Activated T-helper 2 cell treated with anti-CD3 and anti-CD28 coated beads, Interferon-gamma antibody, Interleukin-2, Interleukin-4, amounts not matched to agents 10 μg/mL and 5 μg/mL and 100 μg/mL, durations not matched to agents 14 hours and 24 hours and 36 hours (primary cell): ENCODE measurements at places on chromosomes 6 and 20. TPM values are rescaled to one million over a fixed set of nuclear protein-coding genes. Genes with fewer than 3 reads are reported as not detected.

DNA sequence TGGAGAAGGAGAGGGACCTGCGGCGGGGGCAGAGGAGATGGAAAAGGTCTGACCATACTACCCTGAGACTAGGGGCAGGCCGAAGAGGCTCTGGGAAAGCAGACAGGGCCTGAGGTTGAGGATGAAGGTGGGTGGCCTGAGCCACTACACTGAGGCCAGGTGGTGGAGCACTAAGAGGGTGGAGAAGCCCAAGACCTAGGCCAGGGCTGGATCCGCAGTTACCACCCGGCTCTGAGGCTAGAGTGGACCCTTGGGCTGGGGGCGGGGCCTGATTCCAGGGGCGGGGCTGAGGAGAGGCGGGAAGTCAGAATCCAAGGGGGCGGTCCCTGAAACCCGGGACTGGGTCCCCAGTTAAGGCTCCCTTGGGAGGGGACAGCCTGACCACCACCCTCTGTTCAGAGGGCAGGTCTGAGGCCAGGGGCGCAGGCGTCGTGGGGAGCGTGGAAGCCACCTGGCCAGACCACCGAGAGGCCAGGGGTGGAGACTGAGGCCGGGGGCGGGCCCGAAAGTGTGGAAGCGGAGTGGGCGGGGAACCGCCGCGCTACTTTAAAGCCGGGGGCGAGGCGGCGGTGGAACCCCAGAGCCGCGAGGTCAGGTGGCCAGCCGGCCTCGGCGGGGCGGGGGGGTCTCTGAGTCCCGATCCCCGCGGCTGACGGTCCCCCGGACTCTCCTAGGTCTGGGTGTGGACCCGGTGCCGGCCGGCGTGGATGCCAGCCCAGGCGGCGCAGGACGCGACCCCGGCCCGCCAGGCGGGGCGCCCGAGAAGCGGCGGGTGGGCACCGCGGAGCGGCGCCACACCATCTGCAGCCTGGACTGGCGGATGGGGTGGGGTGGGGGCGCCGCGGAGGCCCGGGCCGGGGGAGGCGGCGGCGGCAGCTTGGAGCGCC is 8.3 kb downstream of the CCM2L start:
- peak; percentile 33 for DNase-seq

OXT gene
- total RNA-seq, result 0.55 TPM in 1 of 2 replicates, not detected in the other

GRCh38 chr6:109794201-109794923 is 103.3 kb downstream of the FIG4 start:
- DNase-seq, result no peak

DNA sequence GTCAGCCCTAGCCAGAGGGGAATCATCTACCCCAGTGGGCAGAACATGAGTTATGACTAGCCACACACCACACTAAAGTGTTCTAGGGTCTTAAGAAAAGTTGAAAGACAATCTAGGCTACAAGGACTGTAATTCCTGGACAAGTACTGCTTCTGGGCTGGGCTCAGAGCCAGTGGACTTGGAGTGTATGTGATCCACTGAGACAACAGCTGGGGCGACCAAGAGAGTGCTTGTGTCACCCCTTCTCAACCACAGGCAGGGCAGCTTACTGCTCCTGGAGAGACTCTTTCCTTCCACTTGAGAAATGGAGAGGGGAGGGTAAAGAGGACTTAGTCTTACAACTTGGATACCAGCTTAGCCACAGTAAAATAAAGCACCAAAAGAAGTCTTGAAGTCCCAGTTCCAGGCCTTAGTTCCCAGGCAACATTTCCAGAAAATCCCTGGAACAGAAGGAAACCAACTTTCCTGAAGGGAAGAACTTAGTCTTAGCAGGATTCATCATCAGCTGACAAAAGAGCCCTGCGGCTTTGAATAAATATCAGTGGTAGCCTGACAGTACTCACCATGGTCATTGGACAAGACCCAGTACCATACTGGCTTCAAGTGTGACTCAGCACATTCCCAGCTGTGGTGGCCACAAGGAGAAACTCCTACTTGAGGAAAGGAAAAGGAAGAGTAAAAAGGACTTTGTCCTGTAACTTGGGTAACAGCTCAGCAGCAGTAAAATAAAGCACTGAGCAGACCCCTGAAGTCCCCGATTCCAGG is 355.1 kb upstream of the ADGRB3 start:
- no peak for DNase-seq

ZNF311 gene
- 0.59 and 0.87 TPM in 2 replicates for total RNA-seq

- DNase-seq, result no peak
These were observed 132.4 kb downstream of the CDH26 start for GRCh38 chr20:60090631-60091030.

DNA sequence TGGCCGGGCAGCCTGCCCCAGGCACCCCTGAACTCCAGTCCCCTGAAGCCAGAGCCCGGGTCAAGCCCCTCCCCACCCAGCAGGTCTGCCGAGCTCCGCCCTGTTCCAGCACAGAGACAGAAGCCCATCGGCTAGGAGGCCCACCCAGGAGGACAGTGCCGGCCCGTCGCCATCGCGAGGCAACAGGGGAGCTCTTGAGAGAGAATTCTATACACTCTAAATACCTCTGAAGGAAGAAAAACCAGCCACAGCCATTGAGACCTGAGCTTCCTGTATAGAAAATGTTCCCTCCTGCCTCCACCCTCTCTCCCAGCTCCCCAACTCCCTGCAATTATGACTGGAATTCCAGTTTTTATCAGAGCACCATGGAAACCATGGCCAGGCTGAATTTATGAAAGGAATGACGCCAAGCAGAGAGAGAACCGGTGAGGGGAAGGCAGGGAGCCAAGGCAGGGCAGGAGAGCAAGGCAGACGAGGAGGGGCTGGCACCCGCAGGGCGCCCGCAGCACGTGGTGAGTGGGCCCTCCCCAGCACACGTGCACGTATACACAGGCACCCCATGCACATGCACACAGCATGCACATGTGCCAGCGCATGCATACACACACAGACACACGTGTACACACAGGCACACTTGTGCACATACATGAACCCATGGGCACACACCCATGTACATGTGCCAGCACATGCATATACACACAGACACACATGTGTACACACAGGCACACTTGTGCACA is 27.6 kb upstream of the MRGBP start:
- no peak for DNase-seq

ZNF391 gene
- total RNA-seq, result 0.44 and 0.82 TPM in 2 replicates

SYS1 gene
- total RNA-seq, result 16.8 and 20.1 TPM in 2 replicates

GRCh38 chr20:22511943-22512910 is 72.1 kb downstream of the FOXA2 start:
- DNase-seq, result no peak

HNF4A gene
- not detected in 2 replicates for total RNA-seq

DNA sequence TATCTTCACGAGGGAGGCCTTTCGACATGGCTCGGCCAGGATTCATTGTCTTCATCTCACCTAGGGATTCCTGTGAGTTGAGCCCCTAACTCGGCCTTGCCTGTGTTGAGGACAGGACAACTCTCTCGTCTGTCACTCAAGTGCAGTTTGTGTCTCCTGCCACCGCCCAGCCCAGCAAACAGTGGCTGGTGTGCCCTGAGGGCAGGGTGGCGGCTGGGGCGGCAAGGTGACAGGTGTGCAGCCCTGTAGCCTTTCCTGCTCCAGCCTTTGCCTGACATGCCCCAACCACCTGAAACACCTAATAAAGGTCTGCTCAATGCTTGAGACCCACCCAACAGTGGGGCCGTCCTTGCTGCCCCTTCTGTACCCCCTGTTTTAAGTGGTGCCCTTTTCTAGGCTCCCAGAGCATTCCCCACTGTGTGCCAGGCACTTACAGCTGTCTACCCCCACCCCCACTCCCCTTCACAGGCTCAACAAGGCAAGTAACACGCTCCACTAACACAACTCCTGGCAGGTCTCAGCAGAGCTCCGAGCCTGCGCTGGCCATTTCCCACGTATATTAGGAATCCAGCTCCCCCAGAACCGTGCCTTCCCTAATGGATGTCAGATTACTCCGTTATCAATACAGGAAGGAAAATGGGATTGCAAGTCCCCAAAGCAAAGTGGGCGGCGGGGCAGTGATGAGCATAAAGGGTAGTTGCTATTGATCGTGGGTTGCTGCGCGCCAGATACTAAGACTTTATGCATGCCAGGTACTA is 17.7 kb downstream of the GFRA4 start:
- DNase-seq, result no peak

DNA sequence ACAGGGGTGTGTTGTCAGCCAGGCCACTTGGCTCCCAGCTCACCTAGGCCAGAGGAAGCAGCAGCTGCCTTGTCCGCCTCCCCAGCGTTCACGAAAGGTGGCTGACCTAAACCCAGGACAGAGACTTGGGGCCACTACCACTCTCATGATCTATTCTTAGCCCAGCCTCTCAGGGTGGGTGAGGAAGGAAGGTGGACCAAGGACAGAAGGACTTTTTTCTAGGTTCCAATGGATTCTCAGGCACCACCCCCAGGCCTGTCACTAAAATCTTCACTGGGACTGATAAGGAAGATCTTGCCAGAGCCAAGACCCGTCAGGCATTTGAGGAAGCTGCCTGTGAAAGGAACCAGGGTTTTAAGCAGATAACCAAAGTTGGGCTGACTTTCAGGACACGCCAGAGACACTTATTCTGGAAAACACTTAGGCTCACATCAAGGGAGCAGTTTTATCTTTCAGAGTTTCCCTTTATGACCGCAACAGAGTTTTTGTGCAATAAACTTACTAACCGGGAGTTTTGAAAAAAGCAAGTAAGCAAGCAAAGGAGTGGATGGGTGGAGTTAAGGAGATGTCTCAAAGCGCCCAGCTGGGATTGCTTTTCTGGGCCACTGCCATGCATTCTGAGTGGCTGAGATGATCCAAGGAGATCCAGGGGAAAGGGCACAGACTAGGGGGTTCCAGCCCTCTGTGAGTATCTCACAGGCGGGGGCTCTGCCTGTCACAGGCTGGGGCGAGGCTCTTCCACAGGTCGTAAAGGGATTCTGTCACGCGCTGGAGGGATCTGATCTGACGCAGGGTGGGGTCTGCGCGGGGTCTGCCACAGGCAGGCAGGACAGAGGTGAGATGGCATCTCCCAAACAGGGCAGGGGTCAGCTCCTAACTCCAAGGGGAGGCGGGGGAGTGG is 989 bp downstream of the FITM2 start:
- DNase-seq, result no peak

GRCh38 chr6:115443825-115444478 is 616.7 kb downstream of the FRK start:
- DNase-seq, result no peak

DNA sequence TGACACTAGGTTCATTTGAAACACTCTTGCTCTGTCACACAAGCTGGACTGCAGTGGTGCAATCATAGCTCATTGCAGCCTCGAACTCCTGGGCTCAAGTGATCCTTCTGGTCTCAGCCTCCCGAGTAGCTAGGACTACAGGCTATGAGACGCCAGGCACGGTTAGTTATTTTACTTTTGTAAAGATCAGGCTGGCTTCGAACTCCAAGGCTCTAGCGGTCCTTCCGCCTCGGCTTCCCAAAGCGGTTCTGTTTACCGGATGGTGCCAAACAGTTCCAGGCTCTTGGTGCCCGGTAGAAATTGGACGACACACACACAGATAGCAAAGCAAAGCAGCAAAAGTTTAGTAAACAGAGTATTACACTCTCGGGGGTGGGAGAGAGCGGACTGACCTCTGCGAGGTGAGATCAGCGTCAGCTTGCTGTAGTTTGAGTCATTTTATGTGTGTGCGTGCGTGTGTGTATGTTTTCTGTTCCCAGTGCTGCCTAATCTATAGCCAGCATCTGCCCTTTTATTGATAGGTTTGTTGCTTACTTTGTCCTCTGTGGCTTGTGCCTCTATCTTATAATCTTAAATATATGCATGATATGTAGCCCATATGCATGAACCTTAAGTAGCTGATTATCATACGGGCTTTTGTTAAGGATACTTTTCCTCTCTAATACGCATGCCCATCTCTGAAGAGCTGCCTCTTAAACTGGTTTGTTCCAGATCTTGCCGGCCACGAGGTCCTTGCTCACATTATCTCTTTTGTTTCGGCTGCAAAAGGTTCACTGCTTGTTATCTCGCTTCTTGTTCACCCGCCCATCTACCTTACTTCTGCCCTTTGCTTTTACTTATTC is 75.2 kb downstream of the OR2B2 start:
- peak; percentile 70 for DNase-seq

C6orf163 gene
- 1.1 TPM in 2 replicates for total RNA-seq

DNA sequence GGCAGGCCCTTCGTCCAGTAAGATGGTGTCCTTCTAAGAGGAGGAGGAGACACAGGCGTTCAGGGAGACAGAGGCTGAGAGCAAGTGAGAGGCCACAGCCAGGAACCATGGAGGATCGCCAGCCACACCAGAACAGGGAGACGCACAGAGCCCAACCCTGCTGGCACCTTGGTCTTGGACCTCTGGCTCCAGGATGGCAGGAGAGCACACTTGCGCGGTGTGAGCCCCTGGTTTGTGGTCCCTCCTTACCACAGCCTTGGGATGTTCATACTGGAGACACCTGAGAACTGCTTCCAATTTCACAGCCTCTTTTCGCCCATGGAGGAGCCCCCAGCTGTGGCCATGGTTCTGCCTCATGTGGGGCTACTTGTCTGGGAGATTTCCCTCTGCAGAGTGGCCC is 222.4 kb downstream of the DLL1 start:
- no peak for DNase-seq

DNA sequence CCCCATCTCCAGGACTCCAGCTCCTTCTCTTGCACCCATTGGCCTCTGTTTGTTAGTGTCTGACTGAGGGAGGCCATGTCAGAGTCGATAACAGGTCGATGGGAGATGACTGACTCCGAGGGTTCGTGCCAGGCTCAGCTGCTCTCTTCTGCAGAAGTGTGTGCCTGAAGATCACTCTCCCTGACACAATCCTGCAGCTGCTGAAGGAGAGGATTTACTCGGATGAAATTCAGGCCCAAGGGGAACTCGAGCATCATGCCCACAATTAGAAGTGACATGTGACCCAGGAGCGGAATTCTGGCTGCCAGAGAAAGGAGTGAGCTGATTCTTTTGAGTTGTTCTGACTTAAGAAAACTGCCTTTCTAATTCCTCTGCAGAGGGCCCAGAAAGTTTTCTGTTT is 318.2 kb downstream of the MAFB start:
- no peak for DNase-seq

- no peak for DNase-seq
These were observed 189.4 kb upstream of the PREP start for GRCh38 chr6:105592329-105592728.

CALHM4 gene
- not detected in 2 replicates for total RNA-seq

DNA sequence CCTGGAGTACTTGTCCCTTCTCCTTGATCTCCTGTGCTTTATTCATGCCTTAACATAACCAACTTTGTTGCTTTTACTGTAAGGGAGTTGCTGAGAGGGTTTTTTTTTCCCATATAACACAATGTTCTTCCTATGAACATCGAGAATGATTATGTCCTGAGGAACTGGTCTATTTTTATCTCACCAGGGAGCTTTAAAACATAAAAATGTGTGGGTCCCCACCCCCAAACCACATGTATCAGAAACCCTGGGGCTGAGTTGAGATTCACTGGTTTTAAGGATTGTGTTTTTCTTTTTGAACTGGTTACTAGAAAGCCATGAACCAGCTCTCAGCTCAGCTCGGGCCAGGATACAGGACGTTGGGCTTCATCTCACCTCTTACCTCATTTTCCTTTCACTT is 118.5 kb upstream of the JAG1 start:
- no peak for DNase-seq

DNA sequence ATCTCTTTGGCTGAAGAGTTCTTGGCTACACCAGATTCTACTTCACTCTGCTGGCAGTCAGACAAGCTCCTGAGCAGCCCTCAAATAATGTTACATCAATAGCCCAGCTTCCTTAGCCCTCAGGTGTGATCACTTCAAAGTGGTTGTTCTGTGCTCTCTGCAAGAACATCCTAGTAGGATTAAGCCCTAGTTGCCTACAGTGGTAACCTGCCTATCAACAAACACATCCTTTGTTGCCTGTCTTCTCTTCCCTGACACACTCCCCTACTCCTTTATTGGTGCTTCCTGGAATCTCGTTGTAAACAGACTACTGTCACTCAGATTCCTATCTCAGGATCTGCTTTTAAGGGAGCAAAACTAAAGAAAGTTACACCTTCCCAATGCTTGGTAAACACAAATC is 45.1 kb upstream of the TASP1 start:
- DNase-seq, result no peak

DAAM2 gene
- not detected in 2 replicates for total RNA-seq
